ENCODE measurements at places on chromosomes 5 and 9.

DNA sequence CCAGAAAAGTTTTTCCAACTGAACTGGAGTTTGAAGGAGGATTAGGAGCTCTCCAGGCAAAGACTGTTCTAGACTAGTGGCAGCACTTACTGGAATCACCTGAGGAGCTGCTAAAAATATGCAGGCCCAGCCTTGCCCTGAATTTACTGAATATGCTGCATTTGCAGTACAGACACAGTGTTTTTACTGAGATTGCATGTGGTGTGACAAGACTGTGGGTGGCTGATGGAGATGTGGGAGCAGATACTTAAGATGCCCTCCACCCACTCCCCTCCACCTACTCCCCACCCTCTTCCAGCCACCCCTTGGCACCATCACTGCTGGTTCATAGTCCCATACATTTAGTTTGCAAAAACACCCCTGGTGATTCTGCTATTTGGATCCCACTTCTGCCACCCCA lies 64.1 kb upstream of the HRH2 start:
- H3K36me3 ChIP-seq: peaks cover 1% of the 10 kb centered on the region
- H3K4me3 ChIP-seq: no peak overlapping the region
- no peak for DNase-seq

GRCh38 chr9:3873818-3874217 lies 348.0 kb upstream of the RFX3 start:
- H3K27me3 ChIP-seq: no peaks in the 10 kb centered on the region
- peaks cover 5% of the 10 kb centered on the region for H3K4me1 ChIP-seq
- H3K27ac ChIP-seq: no peak overlapping the region
- peaks cover 4% of the 10 kb centered on the region for H3K36me3 ChIP-seq

GRCh38 chr5:159181651-159182050 lies 27.7 kb downstream of the RNF145 start:
- no peaks in the 10 kb centered on the region for H3K27me3 ChIP-seq
- peaks cover 47% of the 10 kb centered on the region for H3K36me3 ChIP-seq
- H3K27ac ChIP-seq: peak overlapping the region; percentile 61
- no peak overlapping the region for H3K4me3 ChIP-seq
- peaks cover 91% of the 10 kb centered on the region for H3K4me1 ChIP-seq

DNA sequence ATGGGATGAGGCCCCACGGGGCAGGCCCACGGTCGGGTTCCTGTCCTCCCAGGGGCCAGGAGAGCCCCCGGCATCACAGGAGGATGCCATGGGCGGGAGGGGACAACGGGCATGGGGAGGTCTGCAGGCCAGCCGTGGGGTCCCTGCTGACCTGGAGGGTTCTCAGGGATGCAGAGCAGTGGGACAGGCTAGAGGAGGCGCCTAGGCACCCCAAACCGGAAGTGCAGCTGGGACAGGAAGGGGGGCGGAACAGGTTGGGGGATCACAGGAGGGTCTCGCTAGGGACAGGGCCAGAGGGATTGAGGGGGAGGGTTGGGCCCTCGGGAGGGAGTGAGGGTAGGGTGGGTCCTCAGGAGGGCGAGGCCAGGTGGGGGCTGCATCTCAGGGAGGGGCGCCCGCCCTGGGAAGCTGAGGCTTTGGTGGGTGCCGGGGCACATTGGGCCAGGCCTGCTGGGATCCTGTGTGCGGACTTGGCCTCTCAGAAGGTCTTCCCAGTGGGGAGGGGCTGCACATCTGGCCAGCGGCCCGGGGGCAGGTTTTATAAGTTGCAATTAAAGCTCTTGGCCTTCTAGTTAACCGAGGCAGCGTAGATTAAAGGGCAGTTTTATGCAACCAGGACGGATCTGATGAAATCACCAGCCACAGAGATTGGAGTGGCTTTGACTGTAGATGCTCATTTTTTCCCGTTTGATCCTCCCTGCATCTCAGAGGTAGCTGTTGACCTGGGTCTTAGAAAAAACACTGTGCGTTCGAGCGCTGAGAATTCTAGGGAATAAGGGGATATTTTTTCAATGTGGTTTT lies 20.1 kb downstream of the NKD2 start:
- no peak overlapping the region for H3K4me3 ChIP-seq
- H3K36me3 ChIP-seq: no peaks in the 10 kb centered on the region
- no peaks in the 10 kb centered on the region for H3K27me3 ChIP-seq
- no peak for DNase-seq

DNA sequence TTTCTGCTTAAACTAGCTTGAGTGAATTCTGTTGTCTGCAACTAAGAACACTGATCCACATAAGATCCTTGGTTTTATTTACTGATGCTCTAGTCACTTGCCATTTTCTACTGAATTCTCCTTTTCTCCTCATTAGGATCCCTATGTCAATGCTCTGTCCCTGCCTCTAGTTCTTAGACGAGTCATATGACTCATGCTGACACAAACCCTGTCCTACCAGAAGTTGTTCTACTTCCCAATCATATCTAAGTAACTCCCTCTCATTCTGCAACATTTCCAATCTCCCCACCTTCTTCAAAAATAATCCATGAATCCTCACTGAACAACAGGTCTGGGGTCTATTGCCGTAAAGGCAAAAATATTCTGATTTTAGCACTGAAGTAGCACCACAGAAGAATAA lies 47.1 kb upstream of the DMRT1 start:
- no peaks in the 10 kb centered on the region for H3K4me1 ChIP-seq
- no peak overlapping the region for H3K27ac ChIP-seq
- H3K36me3 ChIP-seq: no peaks in the 10 kb centered on the region
- H3K27me3 ChIP-seq: peaks cover 3% of the 10 kb centered on the region
- no peak overlapping the region for H3K4me3 ChIP-seq
- no peak for DNase-seq

- peak; percentile 41 for DNase-seq
- peaks cover 2% of the 10 kb centered on the region for H3K27me3 ChIP-seq
- peaks cover 5% of the 10 kb centered on the region for H3K36me3 ChIP-seq
- H3K4me3 ChIP-seq: peak overlapping the region; percentile 76
Measured at GRCh38 chr5:170333161-170333910, 35.8 kb upstream of the LCP2 start.

DNA sequence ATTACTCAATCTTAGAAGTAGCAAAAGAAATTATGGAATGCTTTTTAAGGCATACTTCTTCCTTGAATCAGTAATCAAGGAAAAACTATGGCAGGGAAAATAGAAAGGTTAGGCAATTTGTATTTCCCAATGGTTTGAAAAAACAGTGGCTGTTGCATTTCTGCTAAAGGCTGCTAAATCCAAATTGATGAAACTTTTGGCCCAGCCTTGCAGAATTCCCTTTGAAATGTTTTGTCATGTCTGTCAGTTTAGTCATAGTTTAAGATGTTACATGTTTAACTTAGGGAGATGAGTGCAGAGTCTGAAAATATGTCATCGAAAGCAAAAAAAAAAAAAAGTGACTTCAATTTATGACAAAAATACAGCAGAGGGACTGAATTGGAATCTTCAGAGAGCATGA lies 878.9 kb upstream of the WWC1 start:
- H3K4me1 ChIP-seq: no peaks in the 10 kb centered on the region
- H3K27ac ChIP-seq: no peak overlapping the region
- H3K36me3 ChIP-seq: no peaks in the 10 kb centered on the region
- H3K4me3 ChIP-seq: no peak overlapping the region

GRCh38 chr9:84138541-84138940 lies 157.9 kb downstream of the RMI1 start:
- H3K36me3 ChIP-seq: peaks cover 2% of the 10 kb centered on the region
- H3K4me1 ChIP-seq: peaks cover 19% of the 10 kb centered on the region
- no peak overlapping the region for H3K27ac ChIP-seq
- no peak overlapping the region for H3K4me3 ChIP-seq

- H3K36me3 ChIP-seq: no peaks in the 10 kb centered on the region
- H3K4me1 ChIP-seq: no peaks in the 10 kb centered on the region
- DNase-seq: no peak
Measured at GRCh38 chr9:136138566-136138965, 19.9 kb upstream of the TMEM250 start.

DNA sequence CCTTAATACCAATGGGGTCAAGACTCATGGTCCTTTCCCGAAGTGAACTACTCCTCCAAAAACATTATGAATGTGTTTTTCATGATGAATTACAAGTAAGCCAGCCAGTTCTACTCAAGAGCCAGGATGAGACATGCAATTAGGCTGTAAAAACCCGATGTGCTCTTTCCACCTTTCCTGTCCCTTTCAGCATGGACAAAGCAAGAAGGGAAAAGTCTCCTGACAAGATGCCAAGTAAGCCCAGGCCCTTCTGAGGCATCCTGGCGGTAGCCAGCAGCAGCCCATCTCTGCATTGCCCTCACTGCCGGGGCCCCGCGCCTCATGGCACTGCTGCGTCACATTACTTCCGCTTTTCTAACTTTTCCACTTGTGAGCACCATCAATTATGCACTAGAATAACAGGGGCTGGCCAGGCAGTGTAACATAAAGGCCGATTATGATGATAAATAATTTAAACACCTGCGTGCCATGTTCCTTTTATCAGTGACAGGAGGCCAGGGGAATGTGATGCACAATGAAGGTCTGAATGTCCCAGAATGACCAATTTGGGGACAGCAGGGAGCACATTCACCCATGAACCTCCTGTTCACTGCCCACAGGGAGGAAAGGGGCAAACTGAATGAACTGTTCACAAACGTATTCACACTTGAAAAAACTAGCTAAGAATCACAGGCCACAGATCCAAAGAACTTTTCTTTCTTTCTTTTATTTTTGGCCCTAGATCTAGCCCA lies 37.4 kb downstream of the EFNA5 start:
- H3K4me3 ChIP-seq: no peak overlapping the region
- no peak for DNase-seq
- H3K27ac ChIP-seq: no peak overlapping the region
- peaks cover 4% of the 10 kb centered on the region for H3K27me3 ChIP-seq
- no peaks in the 10 kb centered on the region for H3K36me3 ChIP-seq

DNA sequence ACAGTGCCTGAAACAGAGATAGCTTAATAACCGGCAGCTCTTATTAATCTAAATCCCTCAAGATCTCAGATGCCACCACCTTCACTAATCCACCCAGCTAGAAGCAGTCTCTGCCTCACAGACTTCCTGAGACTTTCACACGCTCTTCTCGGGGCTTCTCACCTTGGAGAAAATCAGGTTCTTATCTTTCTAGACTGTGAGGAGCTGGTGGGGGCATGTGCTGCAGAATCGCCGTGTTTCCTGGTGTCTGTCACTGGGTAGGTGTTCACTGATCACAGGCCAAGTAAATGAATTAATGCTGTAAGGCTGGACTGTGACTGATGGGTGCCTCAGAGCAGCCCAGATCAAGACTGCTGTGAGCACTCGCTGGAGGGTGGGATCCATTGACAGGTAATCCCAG lies 101.7 kb downstream of the PSD2 start:
- H3K27me3 ChIP-seq: peaks cover 21% of the 10 kb centered on the region
- H3K36me3 ChIP-seq: no peaks in the 10 kb centered on the region
- no peak for DNase-seq
- no peaks in the 10 kb centered on the region for H3K4me1 ChIP-seq
- H3K4me3 ChIP-seq: no peak overlapping the region

GRCh38 chr5:68818057-68818695 lies 275.6 kb upstream of the SLC30A5 start:
- H3K27ac ChIP-seq: no peak overlapping the region
- no peaks in the 10 kb centered on the region for H3K36me3 ChIP-seq
- H3K4me1 ChIP-seq: no peaks in the 10 kb centered on the region
- H3K4me3 ChIP-seq: no peak overlapping the region
- no peak for DNase-seq

DNA sequence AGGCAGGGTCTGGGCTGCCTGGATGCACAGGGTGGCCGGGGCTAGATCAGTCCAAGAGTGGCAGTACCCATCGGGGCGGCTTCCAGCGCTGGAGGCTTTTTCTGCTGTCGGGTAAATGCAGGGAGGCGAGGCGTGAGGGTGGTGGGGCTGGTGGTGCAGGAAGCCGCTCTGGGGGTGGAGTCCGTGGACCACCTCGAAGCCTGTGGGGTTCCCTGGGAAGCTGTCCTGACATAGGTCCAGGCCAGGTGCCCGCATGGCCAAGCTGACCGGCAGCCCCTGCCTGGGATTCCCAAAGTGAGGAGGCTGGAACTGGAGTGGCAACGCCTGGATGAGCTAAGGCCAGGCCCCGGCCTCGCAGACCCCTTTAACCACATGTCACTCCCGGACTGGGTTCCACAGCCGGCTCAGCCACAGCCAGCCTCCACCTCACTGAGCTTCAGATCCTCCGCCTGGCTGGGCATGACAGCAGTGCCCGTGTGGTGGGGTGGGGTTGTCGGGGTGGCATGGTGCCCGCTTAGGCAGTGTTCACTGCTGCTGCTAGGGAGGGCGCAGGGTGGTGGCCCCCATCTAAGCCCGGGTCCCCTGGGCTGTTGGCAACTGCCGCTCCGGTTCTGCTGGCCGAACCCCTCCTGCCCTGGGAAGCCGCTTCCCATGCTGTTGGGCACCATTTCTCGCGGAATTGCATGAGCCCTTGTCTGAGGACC lies 1.4 kb upstream of the QRFP start:
- no peak overlapping the region for H3K4me3 ChIP-seq
- H3K4me1 ChIP-seq: no peaks in the 10 kb centered on the region
- H3K27me3 ChIP-seq: no peaks in the 10 kb centered on the region
- no peak for DNase-seq
- no peak overlapping the region for H3K27ac ChIP-seq

DNA sequence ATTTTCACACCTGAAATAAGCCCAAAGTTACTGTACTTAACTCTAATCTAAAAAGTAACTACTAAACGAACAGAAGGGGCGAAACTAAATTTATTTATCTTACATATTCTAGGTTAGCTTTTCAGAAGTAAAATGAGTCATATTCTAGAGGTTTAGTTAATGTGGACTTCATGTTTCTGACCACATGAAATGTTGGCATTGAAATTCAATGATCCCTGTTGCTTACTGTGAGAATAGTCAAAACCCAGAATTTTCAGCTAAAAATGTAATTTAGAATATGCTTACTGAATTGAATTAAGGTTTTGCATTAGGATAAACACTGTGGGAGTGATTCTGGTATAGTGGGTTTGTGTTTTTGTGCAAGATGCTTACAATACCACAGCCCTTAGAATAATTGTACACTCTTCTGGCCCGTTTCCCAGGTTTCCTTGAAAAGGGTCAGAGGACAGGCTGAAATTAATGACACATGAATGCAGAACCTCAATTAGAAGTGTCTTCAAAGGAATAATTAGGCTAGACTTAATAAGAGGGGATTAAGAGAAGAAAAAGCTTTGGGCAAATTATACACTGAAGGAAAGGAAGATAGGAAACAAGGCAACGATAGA lies 1.4 kb upstream of the SNX18 start:
- no peak overlapping the region for H3K27ac ChIP-seq
- peaks cover 21% of the 10 kb centered on the region for H3K27me3 ChIP-seq
- DNase-seq: no peak
- no peak overlapping the region for H3K4me3 ChIP-seq

GRCh38 chr5:122780296-122780695 lies 5.4 kb downstream of the SNX2 start:
- DNase-seq: no peak
- H3K27me3 ChIP-seq: no peaks in the 10 kb centered on the region
- H3K27ac ChIP-seq: no peak overlapping the region
- peaks cover 35% of the 10 kb centered on the region for H3K4me1 ChIP-seq
- peaks cover 4% of the 10 kb centered on the region for H3K36me3 ChIP-seq
- no peak overlapping the region for H3K4me3 ChIP-seq
